Stimulated activated CD4-positive, alpha-beta T cell treated with anti-CD3 and anti-CD28 coated beads, Interleukin-1b, Interleukin-23, amount 100 ng/mL, for 1 hour (primary cell): ENCODE measurements at places on chromosomes 12 and 14.

- no peak for DNase-seq
These were observed 369.8 kb downstream of the EMP1 start for GRCh38 chr12:13566292-13566691.

DNA sequence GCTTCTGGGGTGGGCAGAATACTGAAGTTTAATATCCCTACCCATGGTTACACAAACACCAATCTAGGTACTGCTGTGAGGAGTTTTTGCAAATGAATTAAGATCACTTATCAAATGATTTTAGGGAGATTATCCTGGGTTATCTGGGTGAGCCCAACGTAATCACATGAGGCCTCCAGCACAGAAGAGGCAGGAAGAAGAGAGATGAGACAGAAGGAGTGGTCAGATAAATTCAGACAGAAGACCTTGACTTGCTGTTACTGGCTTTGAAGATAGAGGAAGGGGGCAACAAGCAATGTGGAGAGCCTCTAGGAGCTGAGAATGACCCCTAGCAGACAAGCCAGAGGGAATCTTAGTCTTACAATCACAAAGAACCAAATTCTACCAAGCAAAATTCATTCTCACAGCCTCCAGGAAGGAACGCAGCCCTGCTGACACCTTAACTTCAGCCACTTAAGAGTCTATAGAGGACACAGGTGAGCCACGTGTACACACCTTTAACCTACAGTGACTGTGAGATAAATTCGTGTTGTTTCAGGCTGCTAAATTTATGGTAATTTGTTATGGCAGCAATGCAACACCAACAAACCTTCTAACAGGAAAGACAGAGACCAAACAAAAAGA lies 49.4 kb downstream of the FERMT2 start:
- no peak for DNase-seq

- no peak for DNase-seq
These were observed 25.4 kb downstream of the CLSTN3 start for GRCh38 chr12:7155471-7156034.

DNA sequence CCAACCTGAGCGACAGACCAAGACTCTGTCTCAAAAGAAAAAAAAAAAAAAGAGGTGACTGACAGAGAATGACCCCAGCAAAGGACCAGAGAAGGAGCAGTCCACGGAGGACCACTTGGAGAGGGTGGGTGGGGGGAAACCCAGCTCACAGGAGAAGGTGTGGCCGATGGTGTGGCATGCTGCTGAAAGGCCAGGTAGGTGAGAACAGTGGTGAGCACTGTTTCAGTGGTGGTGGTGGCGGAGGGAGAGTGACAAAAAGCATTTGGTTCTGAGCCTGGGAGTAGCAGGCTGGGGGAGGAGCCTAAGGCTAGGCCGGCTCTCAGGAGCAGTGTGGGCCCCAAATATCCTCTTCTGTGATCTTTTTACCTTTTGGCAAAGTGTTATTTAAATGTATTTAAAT lies 63.8 kb downstream of the IRF2BPL start:
- no peak for DNase-seq

DNA sequence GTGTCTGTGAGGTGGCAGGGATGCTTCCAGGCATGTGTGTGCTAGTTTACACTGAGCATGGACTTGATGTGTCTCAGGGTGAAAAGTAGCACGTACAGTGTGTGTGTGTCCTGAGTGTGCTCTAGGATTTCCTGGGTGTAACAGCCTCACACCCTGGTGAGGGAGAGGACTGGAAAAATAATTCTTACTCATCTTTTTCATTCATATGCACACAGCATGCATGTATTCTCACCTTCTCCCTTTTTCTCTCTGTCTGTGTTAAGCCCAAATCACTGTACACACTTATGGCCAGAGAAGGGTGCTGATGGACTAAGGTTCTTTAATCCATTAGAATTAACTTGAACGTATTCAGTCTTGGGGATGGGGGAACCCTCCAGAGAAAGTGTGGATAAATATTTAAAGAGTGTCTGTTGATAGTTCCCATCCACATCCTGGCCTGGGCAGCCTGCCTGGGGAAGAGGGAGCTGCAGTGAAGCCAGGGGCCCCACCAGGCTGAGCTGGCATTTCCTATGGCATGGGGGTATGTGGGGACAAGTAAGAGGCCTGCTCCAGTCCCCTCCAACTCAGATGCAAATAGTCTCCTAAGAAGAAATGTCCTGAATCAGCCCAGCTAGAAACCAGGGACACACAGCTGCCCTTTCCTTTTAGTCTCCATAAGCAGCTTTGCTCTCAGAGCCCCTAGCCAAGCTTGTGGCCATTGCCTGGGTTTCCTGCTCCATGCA lies 1.1 kb upstream of the HOXC8 start:
- DNase-seq = no peak

GRCh38 chr12:22576065-22576464 lies 31.7 kb upstream of the C2CD5 start:
- DNase-seq = no peak

GRCh38 chr12:46915082-46915481 lies 89.3 kb upstream of the SLC38A4 start:
- no peak for DNase-seq

GRCh38 chr12:22656376-22656775 lies 31.4 kb downstream of the ETNK1 start:
- DNase-seq = no peak

GRCh38 chr12:63792338-63792737 lies 12.6 kb downstream of the RXYLT1 start:
- DNase-seq = no peak

DNA sequence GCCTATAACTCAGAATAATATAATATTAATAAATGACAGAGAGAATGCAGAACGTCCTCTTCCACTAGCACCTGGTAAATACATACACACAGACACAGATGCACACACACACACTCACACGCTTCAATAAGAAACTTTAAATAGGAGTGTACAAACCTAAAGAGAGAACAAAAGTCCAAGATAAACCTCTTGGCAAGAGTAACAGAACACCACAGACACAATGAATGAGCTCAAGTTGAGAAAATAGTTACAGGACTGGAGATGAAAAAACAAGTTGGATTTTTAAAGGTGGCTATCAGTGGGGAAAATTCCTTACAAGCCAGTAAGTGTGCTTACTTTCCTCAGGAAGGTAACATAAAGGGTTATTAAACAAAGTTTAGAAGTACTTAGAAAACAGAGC lies 35.2 kb downstream of the CRY1 start:
- DNase-seq = no peak

DNA sequence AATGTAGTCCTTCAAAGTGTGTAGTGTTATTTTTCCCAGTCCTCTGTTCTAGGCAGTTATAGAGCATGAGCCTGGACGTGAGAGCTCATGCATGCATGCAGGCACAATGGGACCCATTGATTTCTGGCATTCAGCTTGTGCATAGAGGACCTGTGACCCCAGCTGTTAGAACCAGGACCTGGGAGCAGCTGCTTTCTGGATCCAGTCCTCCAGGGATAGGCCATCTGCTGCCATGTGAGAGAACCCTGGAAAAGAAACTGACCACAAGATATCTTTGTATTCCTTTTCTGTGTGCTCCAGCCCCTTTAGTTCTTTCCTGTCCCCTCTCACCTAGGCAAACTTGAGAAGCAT lies 76.9 kb downstream of the SUSD6 start:
- DNase-seq = no peak

- DNase-seq = no peak
These were observed 54.1 kb upstream of the BEGAIN start for GRCh38 chr14:100641274-100641860.

- no peak for DNase-seq
These were observed 28.8 kb upstream of the CEP83 start for GRCh38 chr12:94488463-94488862.

DNA sequence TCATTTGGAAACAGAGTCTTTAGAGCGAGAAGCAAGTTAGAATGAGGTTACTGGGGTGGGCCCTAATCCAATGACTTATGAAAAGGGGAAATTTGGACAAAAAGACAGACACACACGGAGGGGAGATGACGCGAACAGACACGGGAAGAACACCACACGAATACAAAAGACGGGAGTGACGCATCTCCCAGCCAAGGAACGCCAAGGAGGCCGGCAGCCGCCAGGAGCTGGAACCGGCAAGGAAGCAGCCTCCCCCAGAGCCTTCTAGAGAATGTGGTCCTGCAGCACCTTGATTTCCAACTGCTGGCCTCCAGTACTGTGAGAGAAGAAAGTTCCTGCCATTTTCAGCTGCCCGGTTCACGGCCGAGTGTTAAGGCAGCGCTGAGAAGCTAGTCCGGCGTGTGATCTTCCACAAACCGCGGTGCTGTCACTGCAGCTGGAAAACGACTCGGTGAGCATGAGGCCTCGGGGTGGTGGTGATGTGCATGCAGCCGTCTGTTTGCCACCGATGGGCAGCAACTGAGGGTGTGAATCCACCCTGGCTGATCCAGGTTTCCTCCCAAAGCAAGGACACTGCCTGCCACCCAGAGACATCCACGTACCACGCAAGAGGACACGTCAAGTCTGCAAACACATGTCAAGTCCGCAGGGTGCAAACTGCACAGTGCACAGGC lies 124.5 kb downstream of the NCOR2 start:
- DNase-seq = no peak

GRCh38 chr14:36582874-36583241 lies 444 bp upstream of the NKX2-8 start:
- DNase-seq = no peak

GRCh38 chr12:118714051-118714460 lies 267.3 kb upstream of the SRRM4 start:
- no peak for DNase-seq

GRCh38 chr14:99589031-99589441 lies 15.0 kb downstream of the CCDC85C start:
- DNase-seq = no peak

GRCh38 chr14:97413022-97413539 lies 615.9 kb downstream of the VRK1 start:
- no peak for DNase-seq

DNA sequence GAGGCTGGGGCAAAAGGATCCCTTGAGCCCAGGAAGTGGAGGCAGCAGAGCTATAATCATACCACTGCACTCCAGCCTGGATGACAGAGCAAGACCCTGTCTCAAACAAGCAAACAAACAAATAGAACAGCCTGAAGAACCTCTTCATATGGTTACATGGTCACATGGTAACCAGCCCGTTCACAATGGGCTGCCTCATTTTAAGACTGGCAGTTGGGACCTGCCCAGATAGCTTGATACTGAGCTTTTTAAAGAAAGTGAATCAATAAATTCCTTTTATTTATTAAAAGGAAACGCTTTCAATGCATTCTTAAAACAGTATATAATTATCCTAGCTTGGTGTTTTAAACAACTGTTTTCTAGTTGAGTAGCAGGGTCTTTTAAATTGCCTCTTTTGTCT lies 10.5 kb downstream of the MLXIP start:
- DNase-seq = no peak

GRCh38 chr14:32426028-32426427 lies 96.9 kb downstream of the AKAP6 start:
- DNase-seq = no peak

GRCh38 chr12:90574676-90575075 lies 380.3 kb downstream of the CCER1 start:
- no peak for DNase-seq

GRCh38 chr12:111405859-111406473 lies at the start of gene SH2B3:
Gene SH2B3 (plus strand): TSS chr12:111405923. CDS start chr12:111418146, 12,223 bp downstream.
- peak; percentile 48 for DNase-seq

- DNase-seq = no peak
These were observed 50.7 kb downstream of the LIN52 start for GRCh38 chr14:74135426-74135825.

DNA sequence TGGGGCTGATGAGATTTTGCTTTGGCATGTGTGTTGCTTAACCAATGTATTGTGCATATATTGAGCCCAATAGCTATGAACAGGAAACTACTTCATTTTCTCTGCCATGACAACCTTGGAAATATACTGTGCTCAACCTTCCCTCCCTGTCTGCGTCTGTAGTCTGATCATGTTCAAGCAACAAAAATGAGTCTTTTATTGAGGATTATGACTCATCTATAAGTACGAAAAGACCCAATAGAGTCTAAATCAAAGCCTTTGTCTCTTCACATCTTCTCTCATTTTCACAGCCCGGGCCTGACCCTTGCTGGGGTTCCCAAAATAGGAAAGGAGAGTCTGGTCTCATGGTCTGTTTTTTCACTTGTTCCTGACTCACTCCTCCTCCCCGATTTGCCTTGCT lies 158.2 kb downstream of the CAND1 start:
- no peak for DNase-seq

GRCh38 chr14:72673179-72673578 lies 220.7 kb downstream of the DPF3 start:
- no peak for DNase-seq

DNA sequence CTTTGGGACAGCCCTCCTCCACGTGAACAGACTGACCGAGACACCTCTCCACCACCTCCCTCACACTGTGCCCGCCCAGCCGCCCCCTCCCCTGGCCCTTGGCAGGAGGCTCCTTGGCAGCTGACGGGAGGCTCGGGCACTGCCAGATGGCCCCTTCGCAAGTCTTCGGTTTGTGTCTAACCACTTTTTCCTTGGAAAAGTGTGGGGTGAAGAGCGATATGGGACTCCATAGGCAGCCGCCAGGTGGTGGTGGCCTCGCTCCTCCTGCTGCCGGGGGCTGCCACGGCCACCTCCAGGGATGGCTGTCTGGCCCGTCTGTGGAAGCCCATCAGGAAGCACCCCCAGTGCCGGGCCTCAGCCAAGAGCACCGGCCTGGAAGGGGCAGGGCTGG lies 58.7 kb downstream of the LRCOL1 start:
- DNase-seq = no peak

DNA sequence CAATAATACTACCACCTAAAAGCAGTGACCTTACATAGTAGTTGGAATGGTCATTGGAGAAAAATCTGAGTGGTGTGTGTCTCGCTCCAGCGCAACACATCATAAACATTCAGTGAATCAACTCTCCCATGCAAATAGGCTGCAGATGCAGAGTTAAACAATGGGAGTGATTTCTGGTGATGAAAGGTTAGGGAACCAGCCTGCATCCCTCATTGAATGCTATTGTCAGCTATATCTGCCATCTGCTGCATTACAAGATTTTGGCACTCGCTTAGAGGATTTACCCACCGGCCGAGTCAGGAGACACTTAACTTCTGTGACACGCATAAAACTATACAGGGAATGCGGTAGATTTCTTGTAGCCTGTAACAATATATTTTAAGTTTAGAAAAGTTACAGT lies 900.9 kb downstream of the FLRT2 start:
- DNase-seq = no peak

GRCh38 chr12:130435331-130435730 lies 97.6 kb downstream of the PIWIL1 start:
- DNase-seq = no peak
